NB4 (cell line): ENCODE measurements at places on chromosomes 6 and 20.

- no peak for DNase-seq
These were observed 23.8 kb downstream of the MAS1 start for GRCh38 chr6:159914565-159914923.

- DNase-seq, result no peak
These were observed 10.4 kb upstream of the SSTR4 start for GRCh38 chr20:23024701-23025100.

DNA sequence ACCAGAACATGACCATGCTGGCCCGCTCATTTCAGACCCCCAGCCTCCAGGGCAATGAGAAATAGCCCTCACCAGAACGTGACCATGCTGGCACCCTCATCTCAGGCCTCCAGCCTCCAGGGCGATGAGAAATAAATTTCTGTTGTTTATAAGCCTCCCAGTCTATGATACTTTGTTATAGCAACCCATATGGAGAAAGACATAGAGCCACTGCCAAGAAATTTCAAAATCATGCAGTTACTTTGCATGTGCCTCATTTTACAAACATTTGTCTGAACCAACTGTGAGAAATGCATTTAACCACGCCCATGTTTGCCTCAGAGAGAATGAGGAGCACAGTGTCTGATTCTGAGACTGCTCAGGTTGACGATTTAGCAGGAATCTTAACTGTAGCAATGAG is 15.5 kb downstream of the CYP39A1 start:
- DNase-seq, result no peak

DNA sequence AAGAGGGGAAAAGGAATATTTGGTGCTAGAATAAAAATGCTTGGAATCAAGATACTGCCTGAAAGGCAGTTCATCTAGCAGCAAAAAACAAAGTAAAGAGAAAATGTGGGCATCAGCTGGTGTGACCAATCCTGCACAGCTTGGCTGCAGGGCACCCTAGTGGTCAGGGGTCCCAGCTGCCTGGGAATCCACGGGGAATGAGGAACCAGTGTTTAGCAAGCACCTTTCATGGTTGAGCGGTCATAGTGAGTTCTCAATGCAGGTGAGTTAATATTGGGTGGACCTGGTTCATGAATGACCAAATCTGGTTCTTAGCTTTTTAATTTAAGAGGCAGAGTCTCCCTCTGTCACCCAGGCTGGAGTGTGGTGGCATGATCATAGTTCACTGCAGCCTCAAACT is 53.3 kb downstream of the CAP2 start:
- DNase-seq, result no peak
